ENCODE measurements at places on chromosomes 11 and 22.
A peak's percentile ranks its signal among the peaks of the same experiment; 100 is the strongest.

DNA sequence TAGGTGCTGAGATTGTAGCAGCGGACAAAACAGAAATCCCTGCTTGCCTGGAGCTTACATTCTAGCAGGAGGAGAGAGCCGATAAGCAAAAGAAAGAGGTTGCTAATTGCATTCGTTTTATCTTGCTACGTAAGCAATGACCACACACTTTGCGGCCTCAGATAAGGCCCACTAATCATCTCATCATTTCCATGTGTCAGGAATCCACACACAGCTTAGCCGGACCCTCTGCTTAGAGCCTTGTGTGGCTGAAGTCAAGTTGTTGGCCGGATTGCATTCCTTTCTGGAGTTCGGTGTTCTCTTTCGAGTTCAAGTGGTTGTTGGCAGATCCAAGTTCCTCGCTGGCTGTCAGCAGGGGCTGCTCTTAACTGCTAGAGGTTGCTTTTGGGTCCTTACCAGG, 101.6 kb downstream of the CHST1 start:
- DNase-seq: no peak

DNA sequence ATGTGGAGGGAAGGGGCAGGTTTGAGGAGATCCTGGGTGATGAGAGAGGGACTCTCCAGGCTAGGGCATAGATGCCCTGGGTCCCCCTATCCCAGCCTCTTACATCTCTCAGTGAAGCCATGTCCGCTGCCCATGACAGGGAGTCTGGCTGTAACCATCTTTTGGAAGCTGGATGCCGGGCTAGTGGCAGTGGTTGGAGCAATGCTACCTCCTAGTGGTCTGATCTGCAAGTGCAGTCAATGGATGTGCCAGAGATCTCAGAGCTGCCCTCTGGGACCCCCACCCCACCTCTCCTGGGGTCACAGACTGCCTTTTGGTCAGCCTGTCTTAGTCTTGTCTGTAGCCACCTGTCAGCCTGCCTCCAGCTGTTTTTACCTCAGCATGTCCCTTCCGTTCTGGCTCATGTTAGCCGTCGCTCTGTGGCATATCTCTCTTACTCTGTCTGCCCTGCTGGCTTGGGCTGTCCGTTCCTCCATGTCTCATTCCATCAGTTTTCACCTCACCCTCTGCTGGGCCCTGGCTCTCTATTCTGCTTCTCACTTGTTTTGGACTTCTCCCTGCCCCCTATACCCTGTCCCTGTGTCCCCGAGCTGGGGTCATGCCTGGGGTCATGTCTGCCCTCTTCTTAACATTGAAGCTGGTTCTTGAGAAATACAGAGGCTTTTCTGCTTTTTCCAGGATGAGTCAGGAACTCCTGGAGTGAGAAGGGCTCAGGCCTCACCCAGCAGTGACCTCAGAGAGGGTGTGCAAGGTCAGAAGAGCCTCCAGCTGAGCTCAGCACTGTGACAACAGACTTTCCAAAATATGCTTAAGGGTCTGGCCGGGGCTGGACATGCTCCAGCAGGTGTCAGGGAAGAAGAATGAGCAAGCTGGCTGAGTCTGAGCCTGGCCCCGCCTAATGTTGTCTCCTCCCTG, 52.0 kb upstream of the THY1 start:
- DNase-seq: peak; percentile 78

DNA sequence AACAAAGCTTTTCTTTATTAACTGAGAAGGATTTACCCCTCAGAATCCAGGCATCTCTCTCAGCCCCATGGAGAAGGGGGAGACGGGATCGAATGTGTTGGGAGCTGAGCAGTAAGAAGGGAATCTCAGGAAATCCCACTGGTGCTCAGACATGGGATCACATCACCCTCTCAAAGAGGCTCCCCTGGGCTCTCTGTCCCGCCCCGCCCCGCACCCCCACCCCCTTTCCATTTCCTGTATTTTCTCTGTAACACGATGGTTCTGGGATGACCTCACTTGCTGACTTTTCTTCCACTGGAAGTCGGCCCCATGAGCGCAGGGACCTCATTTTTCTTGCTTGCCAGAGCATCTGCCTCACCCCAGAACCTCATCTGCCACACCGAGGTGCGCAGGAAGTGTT, 100.0 kb downstream of the RPS6KA4 start:
- no peak for DNase-seq

DNA sequence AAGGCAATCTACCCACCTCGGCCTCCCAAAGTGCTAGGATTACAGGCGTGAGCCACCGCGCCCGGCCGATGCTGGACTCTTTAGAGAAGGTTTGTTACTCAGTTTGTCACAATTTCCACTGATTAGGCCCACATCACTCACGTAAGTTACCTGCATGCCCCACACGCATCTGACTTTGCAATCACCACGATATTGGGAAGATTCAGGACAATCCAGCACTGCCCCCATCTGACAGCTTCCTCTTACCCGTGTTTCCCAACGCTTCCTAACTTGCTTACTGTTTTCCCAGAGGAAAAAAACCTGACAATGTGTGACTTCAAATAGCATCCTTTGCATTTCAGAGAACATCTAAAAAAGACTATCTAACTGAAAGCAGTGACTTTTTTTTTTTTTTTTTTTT, 21.8 kb upstream of the EIF3M start:
- no peak for DNase-seq

DNA sequence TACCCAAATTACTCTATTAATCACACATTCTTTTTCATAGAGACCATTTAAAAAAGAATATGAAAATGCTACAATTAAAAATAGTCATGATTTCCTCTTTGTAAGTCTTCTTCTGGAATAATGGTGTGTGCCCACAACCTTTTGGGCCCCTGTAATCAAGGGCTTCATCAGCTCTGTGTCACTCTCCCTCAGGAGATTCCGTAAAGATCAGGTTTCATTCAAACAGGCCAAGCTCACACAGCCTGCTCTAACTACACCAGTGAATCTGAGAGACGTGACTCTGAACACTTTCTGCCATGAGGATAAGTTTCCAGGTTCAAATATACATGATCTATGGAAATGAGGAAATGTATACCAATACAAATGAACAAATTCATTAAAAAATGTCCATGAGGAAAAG, 9.5 kb downstream of the DRICH1 start:
- no peak for DNase-seq

DNA sequence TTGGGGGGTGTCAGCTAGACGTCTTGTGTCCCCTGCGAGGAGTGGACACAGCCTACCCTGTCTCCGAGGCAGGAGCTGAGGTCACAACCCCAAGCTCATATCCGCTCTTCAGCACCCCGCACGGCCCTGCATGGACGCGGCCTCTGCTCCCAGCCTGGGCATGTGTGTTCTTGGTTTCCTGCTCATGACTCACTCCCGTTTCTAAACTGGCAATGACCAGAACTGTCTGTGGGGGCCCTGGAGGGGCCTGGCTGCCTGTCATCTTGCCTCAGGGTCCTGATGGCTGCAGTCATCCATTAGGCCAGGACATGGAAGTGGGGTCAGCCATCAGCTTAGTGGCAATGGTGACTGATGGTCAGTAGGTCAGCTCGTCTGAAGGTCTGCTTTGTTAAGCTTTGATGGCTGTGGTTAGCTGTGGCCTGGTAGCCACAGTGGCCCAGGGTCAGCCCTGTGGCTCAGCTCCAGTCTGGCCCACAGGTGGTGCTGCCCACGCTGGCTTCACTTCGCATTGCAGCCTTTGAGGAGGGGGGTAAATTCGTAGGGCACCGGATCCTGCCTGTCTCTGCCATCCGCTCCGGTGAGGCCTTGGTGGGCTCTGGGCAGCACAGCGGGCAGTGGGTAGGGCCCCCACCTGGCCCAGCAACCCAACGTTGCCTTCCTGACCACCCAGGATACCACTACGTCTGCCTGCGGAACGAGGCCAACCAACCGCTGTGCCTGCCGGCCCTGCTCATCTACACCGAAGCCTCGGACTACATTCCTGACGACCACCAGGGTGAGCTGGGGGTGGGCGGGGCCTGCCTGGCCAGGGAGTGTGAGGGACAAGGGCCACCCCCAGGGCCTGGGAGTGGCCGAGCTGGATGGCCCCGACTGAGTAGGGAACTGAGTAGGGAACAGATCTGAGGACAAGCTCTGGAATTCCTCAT, 12.0 kb downstream of the PLCB3 start:
- no peak for DNase-seq

DNA sequence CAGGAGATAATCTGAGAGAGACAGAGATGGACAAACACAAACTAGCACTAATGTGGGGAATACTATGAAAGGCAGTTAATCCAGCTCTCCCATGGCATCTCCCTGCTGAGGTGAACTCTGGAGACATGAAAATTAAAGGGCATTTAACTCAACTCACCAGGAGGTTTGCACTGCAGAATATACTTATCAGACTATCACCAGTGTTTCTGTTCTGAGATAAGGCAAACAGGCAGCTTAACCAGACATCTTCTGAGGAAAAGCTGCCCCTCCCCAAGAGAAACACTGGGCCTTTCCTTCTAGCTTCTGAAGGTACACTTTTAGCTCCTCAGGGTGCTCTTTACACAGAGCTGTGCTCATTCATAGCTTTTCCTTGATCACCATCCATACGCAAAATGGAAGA, 85.5 kb downstream of the AMBRA1 start:
- DNase-seq: no peak

DNA sequence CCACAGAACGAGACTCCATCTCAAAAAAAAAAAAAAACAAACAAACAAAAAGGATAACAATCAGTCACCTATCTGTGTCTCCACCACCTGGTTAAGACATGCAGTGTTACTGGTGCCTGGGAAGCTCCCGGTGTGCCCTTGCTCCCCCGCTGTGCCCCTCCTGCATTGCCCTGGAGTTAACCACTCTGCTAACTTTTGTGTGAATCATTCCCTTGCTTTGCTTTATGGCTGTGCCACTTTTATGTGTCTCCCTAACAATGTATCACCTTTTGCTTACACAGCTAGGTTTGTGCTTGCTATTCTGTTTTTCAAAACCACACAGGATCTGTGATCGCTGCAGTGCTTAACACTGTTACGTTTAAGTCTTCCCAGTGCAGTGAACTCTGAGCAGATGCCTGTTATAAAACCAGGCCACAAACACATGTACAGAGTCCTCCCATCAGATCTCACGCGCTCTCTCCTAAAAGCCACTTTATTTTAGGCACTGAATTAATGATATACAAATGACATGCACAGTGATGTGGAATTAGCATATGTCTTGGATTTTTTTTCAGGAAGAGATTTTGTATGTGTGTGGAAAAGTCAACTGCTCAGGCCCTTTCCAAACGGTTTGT, 69.9 kb downstream of the BUD13 start:
- DNase-seq: no peak

GRCh38 chr11:46120346-46121300, 631 bp downstream of the PHF21A start:
- peak; percentile 51 for DNase-seq

- no peak for DNase-seq
Observed at GRCh38 chr22:44855855-44856254, 103.5 kb downstream of the ARHGAP8 start.

- no peak for DNase-seq
Observed at GRCh38 chr11:2519862-2520735, 75.3 kb downstream of the KCNQ1 start.

DNA sequence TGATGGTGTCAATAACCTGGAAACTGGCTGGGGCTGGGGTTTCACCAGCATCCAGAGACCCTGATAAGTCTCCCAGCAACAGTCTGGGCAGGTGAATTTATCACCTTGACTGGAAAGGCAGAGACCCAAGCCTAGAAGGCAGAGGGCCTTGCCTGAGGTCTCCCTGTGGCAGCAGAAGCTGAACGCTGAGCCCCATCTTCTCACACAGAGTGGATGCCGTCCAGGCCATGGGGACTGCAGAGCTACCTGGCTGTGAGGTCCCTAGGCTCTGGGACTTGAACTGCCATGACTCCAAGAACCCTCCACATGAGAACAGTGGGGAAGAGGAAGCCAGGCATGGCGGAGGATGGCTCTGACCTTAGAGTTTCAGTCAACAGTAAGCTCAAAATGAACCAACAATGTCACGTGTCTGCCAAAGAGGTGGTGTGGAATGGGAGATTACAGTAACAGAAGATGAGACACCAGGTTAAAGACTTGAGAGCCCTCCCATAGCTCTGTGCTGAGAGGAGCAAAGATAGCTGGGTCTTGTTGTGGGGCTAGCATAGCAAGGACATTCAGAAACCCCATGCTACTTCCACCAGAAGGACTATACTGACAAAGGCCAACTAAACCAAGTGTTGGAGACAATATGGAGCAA, 79.1 kb upstream of the LINC01488 start:
- DNase-seq: no peak

DNA sequence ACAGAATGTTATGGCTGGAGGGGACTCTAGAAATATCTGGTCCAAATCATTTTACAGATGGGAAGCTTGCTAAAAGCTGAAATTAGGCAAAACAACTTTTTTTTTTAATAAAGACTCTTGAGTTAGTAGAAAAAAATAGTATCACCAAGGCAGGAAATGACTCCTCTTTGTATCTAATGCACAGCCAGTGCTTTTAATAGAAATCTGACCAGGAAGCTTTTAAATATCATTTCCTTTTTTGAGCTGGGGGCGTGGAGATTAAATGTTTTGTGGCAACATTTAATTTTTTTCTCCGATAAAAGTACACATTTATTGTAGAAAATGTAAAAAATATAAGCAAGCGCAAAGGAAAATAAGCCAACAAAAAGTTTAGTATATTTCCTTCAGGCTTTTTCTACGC, 22.5 kb downstream of the TRAF6 start:
- no peak for DNase-seq

GRCh38 chr11:4527926-4528325, 17.1 kb upstream of the OR52M1 start:
- no peak for DNase-seq

GRCh38 chr22:48729499-48730171, 1098.0 kb downstream of the BRD1 start:
- no peak for DNase-seq

- DNase-seq: no peak
Observed at GRCh38 chr11:130638624-130639023, 190.2 kb downstream of the ADAMTS15 start.

DNA sequence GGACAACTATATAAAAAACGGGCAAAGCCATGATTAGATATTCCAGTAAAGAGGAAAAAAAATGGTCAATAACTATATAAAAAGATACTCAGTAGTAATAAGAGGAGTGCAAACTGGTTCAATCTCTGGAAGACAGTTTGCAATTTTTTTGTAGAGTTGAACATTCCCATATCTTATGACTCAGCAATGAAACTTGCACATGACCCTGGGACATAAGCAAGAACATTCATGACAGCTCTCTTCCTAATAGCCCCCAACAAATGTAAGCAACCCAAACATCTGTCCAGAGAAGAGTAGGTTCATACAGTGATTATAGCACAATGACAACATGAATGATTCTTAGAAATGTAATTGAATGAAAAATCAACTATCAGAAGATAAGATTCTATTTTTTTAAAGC, 21.8 kb upstream of the CSF2RB start:
- no peak for DNase-seq

- peak; percentile 33 for DNase-seq
Observed at GRCh38 chr11:19903620-19904069, 191.0 kb downstream of the NAV2 start.

GRCh38 chr11:3225159-3225758, 6.6 kb upstream of the MRGPRG start:
- DNase-seq: no peak

- no peak for DNase-seq
Observed at GRCh38 chr11:16111690-16112089, 244.7 kb downstream of the SOX6 start.

DNA sequence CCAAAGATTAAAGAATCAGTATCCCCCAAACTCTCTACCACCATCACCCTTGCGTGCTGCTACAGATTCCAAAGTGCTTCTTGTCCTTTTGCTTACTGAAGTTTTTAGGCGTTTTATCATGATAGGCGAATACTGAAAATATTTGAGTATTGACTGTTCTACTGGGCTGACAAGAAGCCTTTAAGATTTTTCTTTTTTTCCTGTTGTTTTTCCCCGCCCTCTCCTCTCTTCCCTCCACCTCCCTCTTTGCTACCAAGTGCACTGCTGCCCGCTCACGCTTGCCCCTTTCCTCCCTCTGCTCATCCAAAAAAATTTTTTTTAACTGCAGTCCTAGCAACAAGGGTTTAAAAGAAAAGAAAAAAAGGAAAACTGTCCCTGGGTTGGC, 679 bp downstream of the SPCS2 start:
- DNase-seq: peak; percentile 26

Measured in T47D (cell line).